ENCODE measurements at places on chromosomes 16 and 17.

DNA sequence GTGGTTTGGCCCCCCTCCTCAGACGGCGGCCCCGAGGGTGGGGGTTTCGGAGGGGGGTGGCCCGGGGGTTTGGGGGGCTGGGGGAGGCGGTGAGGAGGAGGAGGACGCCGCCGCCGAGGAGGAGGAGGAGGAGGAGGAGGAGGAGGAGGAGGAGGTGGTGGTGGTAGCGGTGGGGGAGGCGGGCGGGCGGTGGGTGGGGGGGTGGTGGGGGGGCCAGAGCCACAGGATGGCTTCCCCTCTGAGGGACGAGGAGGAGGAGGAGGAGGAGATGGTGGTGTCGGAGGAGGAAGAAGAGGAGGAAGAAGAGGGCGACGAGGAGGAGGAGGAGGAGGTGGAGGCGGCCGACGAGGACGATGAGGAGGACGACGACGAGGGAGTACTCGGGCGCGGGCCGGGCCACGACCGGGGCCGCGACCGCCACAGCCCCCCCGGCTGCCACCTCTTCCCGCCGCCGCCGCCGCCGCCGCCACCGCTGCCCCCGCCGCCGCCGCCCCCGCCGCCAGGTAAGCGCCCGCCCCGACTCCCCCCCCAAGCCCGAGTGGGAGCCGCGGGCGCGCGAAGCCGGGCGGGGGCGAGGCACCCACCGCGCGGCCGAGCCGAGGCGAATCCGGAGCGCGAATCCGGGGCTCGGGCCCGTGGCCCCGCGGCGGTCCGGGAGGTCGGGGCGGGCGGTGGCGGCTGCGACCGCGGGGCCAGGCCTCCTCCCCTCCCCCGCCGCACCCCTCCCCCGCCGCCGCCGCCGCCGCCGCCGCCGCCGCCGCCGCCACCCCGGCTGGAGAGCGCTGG is 3.8 kb upstream of the CHD3 start:
- DNase-seq: no peak

DNA sequence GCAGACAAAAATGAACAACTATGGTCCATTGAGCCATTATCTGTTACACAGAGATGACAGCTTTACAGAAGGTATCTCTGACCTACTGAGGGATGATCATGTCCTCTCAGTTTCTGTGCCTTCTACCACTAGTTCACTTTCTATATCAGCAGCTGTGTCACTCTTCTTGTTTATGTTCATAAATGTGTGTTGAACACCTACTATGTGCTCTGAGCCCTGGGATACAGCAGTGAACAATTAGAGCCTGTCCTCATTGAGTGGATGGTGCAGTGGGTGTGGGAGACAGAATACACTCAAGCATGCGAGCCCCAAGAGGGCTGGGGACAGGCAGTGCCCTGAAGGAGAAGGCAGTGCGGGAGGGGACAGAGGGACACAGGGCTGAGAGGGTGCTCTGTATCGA is 92.1 kb downstream of the ABCC6 start:
- no peak for DNase-seq

- DNase-seq: no peak
Observed at GRCh38 chr17:7647018-7647417, 3.7 kb upstream of the ATP1B2 start.

GRCh38 chr16:1985466-1986150 is 1.6 kb downstream of the GFER start:
- DNase-seq: no peak

DNA sequence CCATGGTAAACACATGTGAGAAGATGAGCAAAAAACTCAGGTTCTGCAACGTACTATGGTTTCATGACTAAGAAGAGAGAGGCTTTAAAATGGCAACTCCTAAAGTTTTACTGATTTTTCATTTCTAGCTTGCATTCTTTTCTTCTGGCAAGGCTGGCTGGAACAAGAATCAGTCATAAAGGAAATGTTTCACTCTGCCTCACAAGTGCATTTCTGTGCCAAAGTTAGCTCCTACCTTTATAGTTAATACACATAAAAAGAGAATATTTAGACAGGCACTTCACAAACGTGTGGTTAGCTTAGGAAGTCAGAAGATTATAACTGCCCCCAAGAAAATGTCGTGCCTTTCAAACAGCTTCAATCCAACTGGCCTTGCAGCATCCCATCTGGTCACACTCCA is 417.1 kb upstream of the CDH11 start:
- no peak for DNase-seq

Data from SJCRH30 (cell line).